ENCODE measurements at places on chromosomes 5 and 9.

DNA sequence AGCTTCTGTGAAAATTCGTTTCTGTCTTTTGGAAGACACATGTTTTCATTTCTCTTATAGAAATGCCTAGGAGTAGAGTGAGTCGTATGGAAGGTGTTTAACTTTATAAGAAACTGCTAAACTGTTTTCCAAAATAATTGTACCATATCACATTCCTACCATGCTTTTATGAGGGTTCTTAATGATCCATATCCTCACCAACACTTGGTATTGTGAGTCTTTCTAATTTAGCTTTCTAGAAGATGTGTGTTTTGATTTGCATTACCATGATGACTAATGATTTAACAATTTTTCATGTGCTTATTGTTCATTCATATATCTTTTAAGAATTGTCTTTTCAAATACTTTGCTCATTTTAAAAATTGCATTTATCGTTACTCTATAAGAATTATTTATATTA is 223.6 kb downstream of the COMMD10 start:
- DNase-seq, result no peak
- no peaks in the 10 kb centered on the region for H3K27me3 ChIP-seq
- H3K4me3 ChIP-seq, result no peak overlapping the region
- peaks cover 10% of the 10 kb centered on the region for H3K36me3 ChIP-seq

DNA sequence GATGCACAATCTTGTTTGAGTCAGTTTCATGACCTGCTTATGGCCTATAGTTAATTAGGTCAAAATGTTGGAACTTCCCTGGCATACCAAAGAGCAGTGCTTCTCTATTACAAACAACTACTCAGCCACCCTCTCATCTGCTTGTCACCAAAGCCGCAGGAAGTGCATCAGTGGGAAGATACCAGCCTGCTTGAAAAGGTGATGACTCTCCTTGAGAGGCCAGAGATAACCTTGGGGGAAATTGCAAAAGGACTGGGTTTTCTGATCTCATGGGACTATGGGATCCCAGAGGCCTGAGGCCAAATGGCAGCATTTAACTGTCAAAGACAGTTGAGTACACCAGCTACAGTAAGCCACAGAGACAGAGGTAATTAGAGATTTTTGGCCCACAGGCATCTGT is 69.9 kb downstream of the C9orf57 start:
- no peaks in the 10 kb centered on the region for H3K4me1 ChIP-seq
- H3K36me3 ChIP-seq, result no peaks in the 10 kb centered on the region
- no peak overlapping the region for H3K4me3 ChIP-seq
- DNase-seq, result no peak
- H3K27me3 ChIP-seq, result peaks cover 7% of the 10 kb centered on the region
- no peak overlapping the region for H3K27ac ChIP-seq

DNA sequence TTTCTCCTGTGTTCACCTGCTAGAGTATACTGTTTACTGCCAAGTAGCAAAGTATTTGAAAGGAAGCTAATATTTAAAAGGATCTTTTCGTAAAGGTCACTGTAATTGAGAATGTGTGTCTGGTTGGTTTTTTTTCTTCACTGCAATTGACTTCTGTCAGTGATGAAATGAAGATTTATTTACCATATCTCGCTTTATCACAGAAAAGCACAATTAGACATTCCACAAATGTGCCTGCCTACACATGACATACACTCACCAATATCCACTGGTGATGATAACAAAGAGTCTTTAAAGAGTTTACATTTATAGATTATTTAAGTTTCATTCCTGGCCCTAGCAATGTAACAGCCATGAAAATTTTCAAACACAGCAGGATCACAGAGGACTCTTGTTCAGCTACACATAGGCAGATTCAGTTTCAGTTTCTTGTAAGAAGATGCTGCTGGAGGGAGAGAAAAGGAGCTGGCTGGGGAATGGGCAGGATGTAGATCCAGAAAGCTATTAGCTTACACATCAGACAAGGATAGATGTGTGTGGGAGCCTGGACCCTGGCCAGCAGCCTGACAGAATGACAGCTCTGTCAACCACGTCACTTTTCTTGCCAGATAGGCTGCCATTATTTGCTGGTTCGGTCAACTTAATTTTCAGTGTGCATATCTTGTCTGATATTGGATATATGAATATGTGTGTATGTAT is 104.0 kb downstream of the GDNF start:
- no peak overlapping the region for H3K27ac ChIP-seq
- no peak for DNase-seq
- H3K36me3 ChIP-seq, result peaks cover 6% of the 10 kb centered on the region

- DNase-seq, result no peak
- peaks cover 21% of the 10 kb centered on the region for H3K36me3 ChIP-seq
- peaks cover 23% of the 10 kb centered on the region for H3K4me1 ChIP-seq
These were observed 639 bp downstream of the AMACR start for GRCh38 chr5:34007201-34007620.

DNA sequence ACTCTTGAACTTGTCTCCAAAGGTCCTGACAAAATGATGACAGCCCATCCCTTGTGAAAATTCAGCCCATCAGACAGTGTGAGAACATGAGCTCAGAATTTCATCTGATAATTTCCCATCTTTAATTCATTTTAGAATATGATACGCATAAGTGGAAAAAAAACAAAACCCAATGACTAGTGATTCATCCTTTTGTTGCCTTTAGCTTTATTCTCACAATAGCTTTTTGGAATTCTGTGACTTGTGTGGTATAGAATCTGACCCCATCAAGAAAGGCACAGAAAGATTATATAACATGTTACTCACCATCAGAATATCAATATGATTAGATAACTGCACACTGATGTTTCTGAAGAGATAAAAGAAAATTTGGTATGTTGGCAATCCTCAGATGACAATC is 16.1 kb upstream of the TMED7 start:
- no peak for DNase-seq
- no peaks in the 10 kb centered on the region for H3K4me1 ChIP-seq
- H3K27ac ChIP-seq, result no peak overlapping the region

- no peak overlapping the region for H3K27ac ChIP-seq
- H3K27me3 ChIP-seq, result no peaks in the 10 kb centered on the region
- no peak for DNase-seq
- no peak overlapping the region for H3K4me3 ChIP-seq
- peaks cover 2% of the 10 kb centered on the region for H3K36me3 ChIP-seq
- H3K4me1 ChIP-seq, result no peaks in the 10 kb centered on the region
These were observed 1568.9 kb upstream of the ACO1 start for GRCh38 chr9:30815585-30815984.

DNA sequence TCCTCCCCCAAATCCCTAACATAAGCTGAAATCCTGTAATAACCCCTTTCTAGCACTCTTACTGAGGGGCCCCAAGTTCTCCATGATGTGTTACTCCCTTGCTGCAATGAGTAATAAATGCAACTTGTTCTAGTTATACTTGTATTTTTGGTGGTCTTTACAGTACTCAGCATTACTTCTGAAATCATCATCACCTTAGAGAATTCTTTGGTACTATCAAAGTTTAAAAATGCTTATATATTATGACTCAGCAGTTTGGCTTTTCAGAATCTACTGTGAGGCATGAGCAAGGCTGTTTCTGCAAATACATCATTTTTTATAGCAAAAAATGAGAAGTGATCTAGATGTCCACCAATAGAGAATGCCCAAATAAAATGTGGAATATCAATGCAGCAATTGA is 20.7 kb upstream of the ROPN1L start:
- DNase-seq, result no peak
- no peaks in the 10 kb centered on the region for H3K27me3 ChIP-seq
- peaks cover 67% of the 10 kb centered on the region for H3K36me3 ChIP-seq
- H3K27ac ChIP-seq, result no peak overlapping the region
- H3K4me3 ChIP-seq, result no peak overlapping the region

- no peak overlapping the region for H3K4me3 ChIP-seq
- peaks cover 14% of the 10 kb centered on the region for H3K4me1 ChIP-seq
These were observed 80.0 kb downstream of the OXCT1 start for GRCh38 chr5:41790038-41790776.

GRCh38 chr9:121373011-121373729 is 3.1 kb upstream of the STOM start:
- peaks cover 34% of the 10 kb centered on the region for H3K4me1 ChIP-seq
- H3K27ac ChIP-seq, result no peak overlapping the region
- H3K36me3 ChIP-seq, result peaks cover 12% of the 10 kb centered on the region
- no peak overlapping the region for H3K4me3 ChIP-seq
- H3K27me3 ChIP-seq, result no peaks in the 10 kb centered on the region

DNA sequence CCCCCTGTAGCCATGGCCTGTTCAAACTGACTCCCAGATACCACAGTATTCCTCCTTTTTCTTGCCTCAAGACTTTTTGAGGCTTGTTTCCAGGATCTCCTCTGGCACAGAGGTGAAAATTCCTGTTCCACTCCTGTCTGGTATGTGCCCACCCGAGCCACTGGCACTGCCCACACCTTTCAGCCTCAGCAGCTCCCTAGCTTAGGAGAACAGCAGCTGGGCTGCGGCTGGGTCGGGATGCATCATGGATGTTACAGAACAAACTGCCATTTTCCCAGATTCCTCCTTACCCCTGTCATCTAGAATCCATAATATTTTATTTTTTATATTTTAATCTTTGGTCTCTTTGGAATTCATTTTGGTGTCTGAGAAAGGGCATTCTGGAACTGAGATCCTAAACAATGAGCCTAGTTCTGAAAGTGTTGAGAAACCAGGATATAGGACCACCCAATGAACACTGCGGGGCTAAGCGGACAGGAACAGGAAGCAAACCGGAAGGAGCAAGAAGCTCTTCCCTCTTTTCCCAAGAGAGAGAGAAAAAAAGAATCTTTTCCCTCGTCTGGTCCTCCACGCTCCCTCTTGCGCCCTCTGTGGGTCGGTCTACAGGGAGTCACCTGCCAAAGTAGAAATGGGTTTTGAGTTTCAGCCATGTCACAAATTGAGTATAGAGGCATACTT is 12.5 kb downstream of the OR2S2 start:
- H3K36me3 ChIP-seq, result peaks cover 1% of the 10 kb centered on the region
- H3K4me1 ChIP-seq, result peaks cover 19% of the 10 kb centered on the region
- DNase-seq, result peak; percentile 18
- H3K27me3 ChIP-seq, result peaks cover 23% of the 10 kb centered on the region
- H3K4me3 ChIP-seq, result no peak overlapping the region
- no peak overlapping the region for H3K27ac ChIP-seq

GRCh38 chr5:93717162-93717561 is 24.2 kb downstream of the POU5F2 start:
- H3K4me3 ChIP-seq, result no peak overlapping the region
- H3K27ac ChIP-seq, result no peak overlapping the region
- no peak for DNase-seq

GRCh38 chr9:70255486-70255885 is 3.3 kb upstream of the SMC5 start:
- H3K27me3 ChIP-seq, result no peaks in the 10 kb centered on the region
- peaks cover 9% of the 10 kb centered on the region for H3K36me3 ChIP-seq
- peaks cover 24% of the 10 kb centered on the region for H3K4me1 ChIP-seq
- DNase-seq, result no peak
- H3K4me3 ChIP-seq, result no peak overlapping the region
- H3K27ac ChIP-seq, result no peak overlapping the region

DNA sequence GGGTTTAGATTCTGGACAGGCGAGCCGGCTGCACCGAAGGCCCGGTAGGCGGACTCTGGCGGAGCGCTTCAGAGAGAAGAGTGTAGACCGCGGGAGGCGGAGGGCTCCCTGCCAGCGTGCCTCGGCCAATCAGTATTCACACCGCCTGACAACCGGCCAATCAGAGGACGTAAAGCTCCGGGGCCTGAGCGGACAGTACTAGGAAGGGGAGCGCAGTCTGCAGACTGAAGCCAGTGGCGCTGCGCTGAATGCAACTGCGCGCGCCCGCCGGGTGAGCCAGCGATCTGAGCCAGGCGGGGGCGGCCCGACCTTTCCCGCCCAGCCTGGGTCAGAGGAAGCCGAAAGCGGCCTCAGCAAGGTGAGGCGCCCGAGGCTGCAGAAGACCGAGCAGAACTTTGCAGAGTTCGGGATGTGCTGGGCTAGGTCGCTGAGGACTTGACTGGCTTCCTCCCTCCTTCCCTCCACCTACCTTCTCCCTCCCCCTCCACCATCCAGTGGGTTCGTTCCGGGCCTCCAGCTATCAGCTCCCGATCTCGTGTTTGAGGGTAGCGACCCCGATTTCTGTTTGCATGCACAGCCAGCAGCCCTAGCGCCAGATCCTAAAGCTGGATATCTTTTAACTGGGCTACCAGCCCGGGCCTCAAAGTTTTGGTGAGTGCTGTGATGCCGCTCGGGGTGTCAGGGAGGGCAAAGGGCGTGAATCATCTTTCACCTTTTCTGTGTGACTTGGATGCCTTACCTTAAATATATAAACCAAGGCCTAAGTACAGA is at the start of gene DMRT2:
Gene DMRT2, plus strand, starts transcription at position 233 of the 771 bp plus-strand sequence. CDS start 1,257 bp downstream, outside the sequence.
- peaks cover 88% of the 10 kb centered on the region for H3K27me3 ChIP-seq
- DNase-seq, result no peak
- peak within 1 kb of the TSS; percentile 46 for H3K4me3 ChIP-seq
- peaks cover 35% of the 10 kb centered on the region for H3K4me1 ChIP-seq
- peaks cover 2% of the 10 kb centered on the region for H3K36me3 ChIP-seq

DNA sequence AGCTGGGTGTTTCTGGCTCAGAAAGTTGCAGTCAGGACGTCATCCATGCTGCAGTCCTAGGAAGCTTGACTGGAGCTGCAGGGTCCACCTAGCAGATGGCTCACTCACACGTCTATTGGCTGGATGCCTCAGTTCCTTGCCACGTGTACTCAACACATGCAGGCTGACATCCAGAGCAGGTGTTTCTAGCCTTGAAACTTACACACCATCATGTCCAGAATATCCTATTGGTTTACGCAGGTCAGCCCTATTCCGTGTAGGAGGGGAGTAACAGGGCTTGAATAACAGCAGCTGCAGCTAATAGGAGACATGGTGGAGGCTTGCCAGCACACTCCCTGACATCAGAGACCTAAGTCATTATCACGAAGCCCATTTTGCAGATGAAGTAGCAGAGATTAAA is 473.5 kb downstream of the ACTL7B start:
- H3K4me1 ChIP-seq, result no peaks in the 10 kb centered on the region
- no peak overlapping the region for H3K27ac ChIP-seq
- no peak overlapping the region for H3K4me3 ChIP-seq
- DNase-seq, result no peak
- no peaks in the 10 kb centered on the region for H3K27me3 ChIP-seq

DNA sequence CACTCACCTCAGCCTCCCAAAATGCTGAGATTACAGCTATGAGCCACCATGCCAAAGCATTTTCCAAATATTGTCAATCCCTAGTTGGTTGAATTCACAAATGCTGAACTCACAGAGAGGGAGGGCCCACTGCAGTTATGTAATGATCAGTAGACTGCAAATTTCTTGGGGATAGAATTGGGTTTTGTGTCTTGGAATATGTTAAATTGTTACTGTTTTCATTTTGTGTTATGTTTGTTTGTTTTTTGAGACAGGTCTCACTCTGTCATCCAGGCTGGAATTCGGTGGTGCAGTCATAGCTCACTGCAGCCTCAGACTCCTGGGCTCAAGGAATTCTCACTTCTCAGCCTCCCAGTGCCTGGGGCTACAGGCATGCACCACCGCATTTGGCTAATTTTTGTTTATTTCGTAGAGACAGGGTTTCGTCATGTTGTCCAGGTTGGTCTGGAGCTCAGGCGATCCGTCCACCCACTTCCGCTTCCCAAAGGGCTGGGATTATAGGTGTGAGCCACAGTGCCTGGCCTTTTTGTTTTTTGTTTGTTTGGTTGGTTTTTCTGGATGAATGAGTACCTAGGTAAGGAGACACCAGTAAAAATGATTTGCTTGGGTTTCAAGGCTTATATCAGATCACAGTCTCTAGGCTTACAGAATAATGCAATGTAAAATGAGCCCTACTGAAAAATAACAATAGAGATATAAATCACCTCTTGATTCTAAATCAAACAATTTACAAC is 31.5 kb upstream of the LMNB1 start:
- no peak overlapping the region for H3K4me3 ChIP-seq
- peaks cover 15% of the 10 kb centered on the region for H3K27me3 ChIP-seq
- H3K36me3 ChIP-seq, result no peaks in the 10 kb centered on the region
- H3K27ac ChIP-seq, result no peak overlapping the region
